ENCODE measurements at places on chromosomes 2 and 18.

- DNase-seq = no peak
These were observed 314.7 kb upstream of the GULP1 start for GRCh38 chr2:187976986-187977333.

DNA sequence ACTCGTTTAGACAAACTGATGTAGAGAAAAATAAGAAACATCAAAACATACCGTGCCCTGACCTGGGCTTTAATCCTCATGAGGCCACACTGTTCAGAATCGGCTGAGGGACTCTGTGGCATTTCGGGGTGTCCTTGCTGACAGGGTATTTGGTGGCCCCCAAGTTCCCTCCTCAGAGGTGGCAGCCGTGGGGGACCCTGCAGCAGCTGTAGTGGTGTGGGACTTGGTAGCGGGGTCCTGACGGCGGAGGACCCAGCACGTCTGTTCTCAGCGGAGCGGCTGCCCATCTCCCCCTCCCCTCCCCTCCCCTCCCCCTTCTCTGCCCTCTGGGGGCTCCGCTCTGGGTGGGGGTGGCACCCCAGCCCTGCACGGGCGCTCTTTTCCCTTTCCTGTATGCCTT, 18.4 kb downstream of the KCNG2 start:
- no peak for DNase-seq

- DNase-seq = no peak
These were observed 35.1 kb downstream of the MSH2 start for GRCh38 chr2:47438106-47438505.

DNA sequence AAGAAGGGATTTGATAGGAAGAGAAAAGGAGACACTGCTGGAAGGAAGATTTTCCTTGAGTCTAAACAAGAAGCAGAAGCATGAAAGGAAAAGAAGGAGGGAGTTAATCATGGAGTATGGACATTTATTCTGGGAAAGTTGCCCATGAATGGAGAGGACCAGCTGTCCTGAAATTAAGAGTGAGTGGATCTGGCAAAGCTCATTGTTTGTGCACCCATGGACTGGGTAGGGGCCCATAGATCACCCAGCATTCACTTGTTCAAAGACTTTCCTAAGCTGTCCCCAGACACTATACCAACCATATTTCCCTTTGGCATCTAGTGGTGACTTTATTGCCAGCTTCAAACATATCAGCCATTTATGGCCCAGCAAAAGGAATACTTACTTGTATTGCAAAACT, 422.7 kb downstream of the FBXO15 start:
- DNase-seq = no peak

GRCh38 chr2:29660201-29660600, 261.2 kb downstream of the ALK start:
- DNase-seq = no peak

DNA sequence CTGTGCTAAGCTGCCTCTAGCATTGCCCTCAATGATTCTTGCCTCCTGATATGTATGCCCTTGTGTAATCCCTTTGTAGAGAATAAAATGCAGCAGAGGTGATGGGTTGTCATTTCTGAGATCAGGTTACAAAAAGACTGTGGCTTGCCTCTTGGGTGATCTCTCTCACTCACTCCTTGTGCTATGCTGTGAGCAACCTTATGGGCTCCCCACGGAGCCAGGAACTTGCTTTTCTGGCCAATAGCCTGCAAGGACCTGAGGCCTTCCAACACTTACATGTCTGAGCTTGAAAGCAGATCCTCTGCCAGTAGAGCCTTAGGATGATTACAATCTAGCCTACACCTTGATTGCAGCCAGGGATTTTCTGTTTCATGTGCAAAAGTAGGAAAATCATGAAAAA, 123.1 kb upstream of the XIRP2 start:
- no peak for DNase-seq

- DNase-seq = no peak
These were observed 315.4 kb downstream of the CDH2 start for GRCh38 chr18:27861539-27861938.

DNA sequence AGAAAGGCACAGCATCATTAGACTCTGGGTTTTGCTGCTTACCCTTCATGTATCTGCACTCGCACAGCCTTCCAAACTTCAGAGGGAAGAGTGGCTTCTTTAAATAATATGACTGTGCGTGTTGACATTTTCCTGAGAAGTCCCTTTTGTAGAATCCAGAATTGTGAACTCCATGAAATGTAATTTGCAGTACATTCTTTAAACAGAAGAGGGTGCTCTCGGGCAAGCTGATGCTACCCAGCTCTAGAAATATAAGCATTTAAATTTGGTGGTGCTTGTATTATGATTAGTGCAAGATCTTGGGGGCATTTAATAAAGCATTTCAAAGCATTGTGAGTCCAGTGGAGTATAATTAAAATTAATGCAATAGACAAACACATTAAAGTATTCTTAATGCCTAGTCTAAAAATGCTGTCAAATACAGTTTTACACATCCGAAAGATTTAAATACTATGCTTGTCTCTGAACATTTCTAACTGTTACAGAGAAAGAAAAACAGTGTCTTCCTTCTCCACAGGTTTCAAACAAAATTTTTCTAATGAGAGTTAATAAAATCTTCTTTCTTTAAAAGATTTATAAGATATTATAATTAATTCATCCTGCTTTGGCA, 17.3 kb upstream of the GTF2A1L start:
- DNase-seq = no peak

DNA sequence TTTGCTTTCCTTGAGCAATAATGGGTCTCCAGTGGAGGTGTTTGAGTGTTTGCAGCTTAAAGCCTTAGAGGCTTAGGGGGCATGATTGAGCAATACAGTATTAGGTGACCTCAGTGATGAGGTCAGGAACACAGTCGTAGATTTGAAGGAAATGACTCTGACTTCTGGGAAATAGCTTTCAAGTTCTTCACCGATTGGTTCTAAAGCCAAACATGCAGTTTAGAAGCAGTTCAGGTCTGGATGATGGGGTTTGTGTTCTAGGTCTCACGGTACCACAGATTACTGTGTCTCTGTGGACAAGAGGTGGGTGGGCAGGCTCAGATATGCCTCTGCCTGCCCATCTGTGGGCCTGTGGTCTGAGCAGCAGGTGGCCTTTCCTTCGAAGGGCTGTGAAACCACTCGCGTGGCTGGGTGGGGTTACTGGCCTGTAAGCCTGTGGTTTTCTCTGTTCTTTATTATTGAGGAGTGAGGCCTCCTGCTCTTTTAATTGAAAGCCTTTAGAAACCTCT, 7.8 kb downstream of the MTHFD2 start:
- no peak for DNase-seq

- no peak for DNase-seq
These were observed 45.9 kb downstream of the RPIA start for GRCh38 chr2:88737385-88737784.

- no peak for DNase-seq
These were observed 139.7 kb downstream of the MYCN start for GRCh38 chr2:16080071-16080470.

- no peak for DNase-seq
These were observed 297.0 kb upstream of the COL3A1 start for GRCh38 chr2:188677142-188677541.

DNA sequence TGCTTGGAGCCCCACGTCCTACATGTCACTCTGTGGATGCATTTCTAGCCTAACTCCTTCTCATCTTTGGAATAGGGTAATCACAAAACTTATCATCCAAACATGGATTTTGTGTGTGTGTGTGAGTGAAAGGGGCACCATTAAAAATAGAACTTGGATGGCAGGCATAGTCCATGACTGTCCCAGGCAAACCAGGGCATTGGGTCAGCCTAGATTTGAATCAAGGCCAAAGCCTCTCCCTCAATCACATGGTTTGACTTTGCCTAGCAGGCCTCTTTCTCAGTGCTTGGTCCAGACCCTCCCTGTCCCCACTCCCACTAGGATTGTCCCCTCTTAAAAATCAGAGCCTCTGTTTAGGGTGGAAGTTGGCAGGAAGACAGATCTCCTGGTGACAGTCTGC, 67.4 kb upstream of the BCL2L11 start:
- DNase-seq = no peak

GRCh38 chr2:1674766-1675397, 69.4 kb downstream of the PXDN start:
- no peak for DNase-seq

DNA sequence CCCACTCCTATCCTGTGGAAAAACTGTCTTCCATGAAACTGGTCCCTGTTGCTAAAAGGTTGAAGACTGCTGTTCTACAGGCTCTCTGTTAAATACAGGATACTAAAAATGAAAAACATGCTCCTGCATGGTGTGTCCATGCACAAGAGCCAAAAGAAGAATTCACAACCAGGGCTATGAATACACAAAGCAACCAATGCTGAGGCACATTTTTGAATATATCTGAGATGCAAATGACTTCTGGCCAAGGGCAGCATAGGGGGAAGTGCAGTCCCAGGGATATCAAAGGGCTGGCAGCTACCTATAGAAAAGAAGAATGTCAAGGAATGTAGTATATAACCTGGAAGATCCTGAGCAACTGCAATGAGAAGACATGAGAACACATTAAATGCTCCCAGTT, 6.6 kb downstream of the NEMP2 start:
- no peak for DNase-seq

DNA sequence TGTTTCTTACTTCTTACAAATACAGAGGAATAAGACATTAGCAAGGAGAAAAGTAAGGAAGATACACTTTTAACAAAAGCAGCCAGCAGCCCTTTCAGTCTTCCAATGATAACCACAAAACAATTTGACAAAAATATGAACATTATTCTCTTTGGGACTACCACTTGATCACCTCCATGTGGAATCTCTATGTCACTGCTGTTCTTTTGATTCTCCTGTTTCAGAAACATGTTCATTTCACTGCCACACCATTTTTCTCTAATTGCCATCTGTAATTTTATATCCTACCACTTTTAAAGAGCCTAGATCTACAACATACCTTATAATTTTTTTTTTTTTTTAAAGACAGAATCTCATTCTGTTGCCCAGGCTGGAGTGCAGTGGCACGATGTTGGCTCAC, 10.9 kb downstream of the INO80D start:
- no peak for DNase-seq

GRCh38 chr18:74611765-74612164, 14.1 kb downstream of the ZNF407 start:
- no peak for DNase-seq

DNA sequence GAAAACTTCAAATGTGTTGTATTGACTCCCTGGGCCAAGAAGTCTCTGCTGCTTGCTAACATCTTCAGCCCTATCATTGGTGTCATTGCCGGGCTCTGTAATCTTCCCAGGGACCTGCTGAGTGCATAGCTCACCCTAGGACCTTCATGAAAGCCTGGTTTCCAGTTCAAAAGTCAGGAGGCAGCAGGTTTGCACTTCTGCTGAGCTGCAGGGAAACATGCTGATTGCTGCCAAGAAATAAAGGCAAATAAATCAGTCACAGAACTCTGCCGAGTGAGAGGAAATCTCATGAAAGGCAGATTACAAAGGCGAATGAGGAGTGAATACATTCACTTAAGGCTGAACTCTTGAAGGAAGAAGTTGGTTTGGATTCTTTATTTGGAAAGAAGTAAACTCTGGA, 1947.6 kb upstream of the CELF4 start:
- DNase-seq = no peak

GRCh38 chr2:77602771-77603170, 80.6 kb upstream of the LRRTM4 start:
- DNase-seq = no peak
